ENCODE measurements at places on chromosomes 16 and 17.
A peak's percentile ranks its signal among the peaks of the same experiment; 100 is the strongest.

- DNase-seq, result peak; percentile 49
These were observed 19.2 kb upstream of the PITPNM3 start for GRCh38 chr17:6575596-6575988.

- no peak for DNase-seq
These were observed at the start of gene IL32 for GRCh38 chr16:3065069-3065741. TSS of gene IL32 (plus strand) at chr16:3065640. CDS start at chr16:3065812, 172 bp downstream.

DNA sequence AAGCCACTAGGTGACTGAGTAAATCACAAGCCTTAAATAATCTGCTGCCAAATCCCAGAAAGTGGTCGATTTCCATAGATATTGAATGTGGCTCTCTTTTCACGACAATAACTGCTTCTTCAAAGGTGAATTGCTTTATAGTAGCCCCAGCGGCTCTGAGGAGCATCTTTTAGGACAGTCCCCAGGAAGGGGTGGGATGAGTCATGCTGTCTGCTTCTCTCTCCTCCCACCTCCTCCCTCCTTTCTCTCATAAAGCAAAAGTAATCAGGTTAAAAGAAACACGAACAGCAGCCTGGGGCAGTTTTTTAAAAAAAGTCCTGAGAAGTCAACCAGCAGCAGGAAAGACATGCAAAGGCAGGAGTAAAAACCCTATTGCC lies 1.8 kb downstream of the KIAA0513 start:
- DNase-seq, result peak; percentile 89

- no peak for DNase-seq
These were observed 29.8 kb upstream of the HS3ST3A1 start for GRCh38 chr17:13631529-13631928.

Data from islet precursor cell (in vitro differentiated cells).